Breast epithelium (tissue), 4 donors: ENCODE measurements at places on chromosomes 2 and 18. TPM values are rescaled to one million over a fixed set of nuclear protein-coding genes. Genes with fewer than 3 reads are reported as not detected.
A peak's percentile ranks its signal among the peaks of the same experiment; 100 is the strongest.

GRCh38 chr2:70842401-70842800 is 6.8 kb upstream of the CD207 start:
- H3K36me3 ChIP-seq: no peaks in the 10 kb centered on the region
- no peak for DNase-seq
- no peaks in the 10 kb centered on the region for H3K27me3 ChIP-seq

DNA sequence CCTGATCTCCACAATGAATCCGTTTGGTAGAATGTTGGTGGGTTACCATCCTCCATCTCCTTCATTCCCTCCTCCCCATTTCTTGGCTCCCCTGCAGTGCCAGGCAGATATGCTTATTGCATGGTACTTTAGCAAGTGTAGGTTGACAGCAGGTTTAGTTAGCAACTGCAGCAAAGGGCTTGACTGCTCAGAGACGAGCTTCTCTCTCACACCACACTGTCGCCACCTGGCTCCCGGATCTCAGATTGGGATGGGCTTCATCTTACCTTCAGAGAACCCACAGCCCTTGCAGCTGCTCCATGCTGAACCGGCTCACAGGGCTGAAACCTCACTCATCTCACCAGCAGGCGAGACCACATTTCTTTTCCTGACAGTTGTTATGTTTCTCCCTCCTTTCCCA is 88.8 kb downstream of the VWA3B start:
- H3K4me3 ChIP-seq: no peak overlapping the region
- H3K27ac ChIP-seq: no peak overlapping the region
- no peaks in the 10 kb centered on the region for H3K27me3 ChIP-seq

DNA sequence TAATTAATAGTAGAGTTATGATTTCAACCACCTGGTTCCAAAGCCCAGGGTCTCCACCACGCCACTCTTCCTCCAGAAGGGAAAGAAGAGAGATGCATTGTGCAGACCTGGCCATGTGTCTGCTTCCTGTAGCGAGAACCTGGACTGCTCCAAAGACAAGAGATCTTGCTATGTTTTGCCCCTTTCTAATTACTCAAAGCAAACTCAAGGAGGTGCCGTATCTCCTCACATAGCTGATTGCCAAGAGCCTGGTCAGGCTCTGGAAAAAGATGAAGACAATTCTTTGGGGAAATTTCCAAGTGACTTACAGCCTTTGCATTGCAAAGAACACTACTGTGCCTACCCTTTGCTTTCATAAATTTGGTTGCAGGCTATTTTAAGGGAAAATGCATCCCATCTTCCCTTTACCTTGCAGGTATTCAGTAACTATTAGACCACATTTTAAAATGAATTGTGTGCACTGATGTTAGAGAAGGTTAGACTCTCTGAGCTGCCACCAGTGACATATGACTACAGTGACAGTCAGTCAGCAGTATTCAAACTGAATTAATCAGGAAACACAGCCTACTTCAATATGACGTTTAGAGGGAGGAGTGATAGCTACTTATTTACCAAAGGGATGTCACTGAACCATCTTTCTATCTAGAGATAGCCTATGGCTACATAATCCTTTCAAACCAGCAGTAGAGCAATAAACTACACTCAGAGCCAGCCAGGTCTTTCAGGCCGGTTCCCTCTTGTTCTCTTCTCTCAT is 842.1 kb upstream of the FANCL start:
- no peaks in the 10 kb centered on the region for H3K27me3 ChIP-seq
- no peaks in the 10 kb centered on the region for H3K36me3 ChIP-seq
- no peak for DNase-seq
- H3K4me3 ChIP-seq: no peak overlapping the region

DNA sequence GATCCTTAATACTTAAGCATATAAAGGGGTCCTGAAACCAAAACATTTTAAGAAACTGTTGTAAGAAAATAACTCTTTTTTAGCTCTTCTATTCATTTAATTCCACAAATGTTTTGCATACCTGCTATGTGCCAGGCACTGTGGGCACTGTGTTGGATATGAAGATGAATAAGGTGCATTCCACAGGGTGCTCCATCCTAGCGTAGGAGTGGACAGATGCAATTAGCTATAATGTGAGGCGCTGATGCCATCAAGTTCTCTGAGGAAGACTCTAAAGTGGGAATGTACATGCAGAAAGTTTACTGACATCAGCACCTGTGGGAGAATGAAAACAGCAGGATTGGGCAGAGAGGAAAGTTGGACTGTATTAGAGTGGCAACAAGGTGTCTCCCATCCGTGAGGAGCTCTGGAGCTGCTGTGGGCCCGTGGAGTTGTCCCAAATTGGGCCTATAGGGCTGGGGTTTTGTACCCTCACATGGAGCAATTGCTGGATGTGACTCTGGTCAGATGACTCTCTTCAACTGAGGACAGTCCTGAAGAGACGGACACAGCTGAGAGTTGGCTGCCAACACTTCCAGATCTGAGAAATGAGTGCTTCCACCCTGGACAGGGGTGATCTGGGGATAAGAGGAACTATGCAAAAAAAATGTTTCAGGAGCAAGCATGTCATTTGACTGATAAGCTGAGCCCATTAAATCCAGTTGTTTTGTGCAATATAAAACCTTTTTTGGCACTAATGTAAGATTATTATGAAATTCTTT is 22.3 kb downstream of the CD8A start:
- no peak overlapping the region for H3K4me3 ChIP-seq
- no peak for DNase-seq
- no peaks in the 10 kb centered on the region for H3K36me3 ChIP-seq
- no peak overlapping the region for H3K27ac ChIP-seq
- no peaks in the 10 kb centered on the region for H3K4me1 ChIP-seq
- H3K27me3 ChIP-seq: no peaks in the 10 kb centered on the region

DNA sequence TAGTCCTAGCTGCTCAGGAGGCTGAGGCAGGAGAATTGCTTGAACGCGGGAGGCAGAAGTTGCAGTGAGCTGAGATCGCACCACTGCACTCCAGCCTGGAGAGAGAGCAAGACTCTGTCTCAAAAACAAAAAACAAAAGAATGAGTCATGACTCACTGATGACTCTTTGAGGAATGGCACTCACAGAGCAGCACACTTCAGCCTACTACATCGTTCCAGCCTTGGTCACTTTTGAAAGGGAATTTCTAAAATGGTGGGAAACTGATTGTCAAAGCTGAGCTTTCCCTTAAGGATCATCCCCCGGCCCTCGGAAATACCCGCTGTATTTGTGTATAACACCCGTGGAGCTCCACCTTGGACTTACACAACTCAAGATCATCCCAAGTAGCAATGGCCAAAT is 217.3 kb upstream of the HS6ST1 start:
- no peaks in the 10 kb centered on the region for H3K36me3 ChIP-seq
- no peaks in the 10 kb centered on the region for H3K4me1 ChIP-seq
- H3K27ac ChIP-seq: peak overlapping the region; percentile 32
- H3K4me3 ChIP-seq: no peak overlapping the region
- H3K27me3 ChIP-seq: no peaks in the 10 kb centered on the region

Gene MC2R
- not detected for total RNA-seq

Gene PLEKHH2
- total RNA-seq: 42.1 TPM

Gene SYT4
- not detected for total RNA-seq

Gene REG1B
- not detected for total RNA-seq
